ENCODE measurements at places on chromosomes 3 and 15.
A peak's percentile ranks its signal among the peaks of the same experiment; 100 is the strongest.

GRCh38 chr3:110667216-110667615, 404.4 kb upstream of the NECTIN3 start:
- DNase-seq: no peak

- no peak for DNase-seq
These were observed 130.6 kb upstream of the ZBED2 start for GRCh38 chr3:111725706-111726105.

DNA sequence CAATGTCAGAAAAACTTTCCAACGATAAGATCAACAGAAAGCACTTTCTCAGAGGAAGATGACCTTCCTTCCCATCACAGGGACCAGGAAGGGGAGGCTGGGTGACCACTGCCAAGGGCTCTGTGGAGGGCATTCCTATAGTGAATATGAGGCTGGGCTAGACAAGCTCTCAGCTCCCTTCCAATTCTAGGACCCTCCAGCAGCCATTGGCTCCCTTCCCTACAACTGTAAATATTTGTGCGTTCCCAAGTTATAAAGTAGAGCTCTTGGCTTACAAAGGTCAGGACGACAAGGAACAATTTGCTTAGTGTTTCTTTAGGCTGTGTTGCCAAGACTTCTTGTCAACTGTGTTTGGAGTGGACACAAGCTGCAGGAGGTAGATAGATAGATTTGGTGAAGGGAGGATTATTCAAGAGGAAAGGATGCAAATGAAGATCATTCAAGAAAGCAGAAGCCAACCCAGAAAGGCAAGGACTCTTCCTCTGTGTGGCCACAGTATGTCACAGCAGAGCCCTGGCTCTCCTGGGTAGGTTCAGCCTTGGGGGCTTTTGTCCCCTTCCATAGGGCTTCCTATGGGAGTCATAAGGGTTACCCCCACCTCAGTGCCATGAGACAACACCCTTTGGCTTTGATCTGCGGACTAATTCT, 223.6 kb upstream of the TLE3 start:
- no peak for DNase-seq

DNA sequence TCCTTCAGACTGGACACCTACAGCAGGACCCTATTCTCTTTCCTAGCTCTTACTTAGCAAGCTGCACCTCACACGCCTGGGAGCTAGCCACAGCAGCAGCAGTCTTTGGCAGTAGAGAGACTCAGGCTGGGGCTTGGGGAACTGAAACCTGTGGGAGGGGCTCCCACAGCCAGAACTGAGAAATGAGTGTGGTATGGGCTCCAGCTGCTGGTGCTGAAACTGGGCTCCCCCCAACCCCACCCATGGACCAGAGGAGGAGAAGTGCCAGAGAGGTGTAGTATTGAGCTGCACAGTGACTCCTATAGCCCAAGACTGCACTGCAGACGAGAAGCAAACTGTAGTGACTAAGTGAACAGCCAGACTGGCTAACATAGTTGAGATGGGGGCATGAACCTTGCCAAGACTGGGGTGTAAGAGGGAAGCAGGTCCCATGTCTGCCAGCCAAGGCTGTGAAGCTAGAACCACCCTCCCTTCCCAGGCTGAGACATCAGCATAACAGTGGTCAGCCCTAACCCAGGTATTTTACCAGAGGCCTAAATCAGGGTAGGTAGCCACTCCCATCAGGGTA, 62.5 kb downstream of the MYO5A start:
- peak; percentile 68 for DNase-seq

DNA sequence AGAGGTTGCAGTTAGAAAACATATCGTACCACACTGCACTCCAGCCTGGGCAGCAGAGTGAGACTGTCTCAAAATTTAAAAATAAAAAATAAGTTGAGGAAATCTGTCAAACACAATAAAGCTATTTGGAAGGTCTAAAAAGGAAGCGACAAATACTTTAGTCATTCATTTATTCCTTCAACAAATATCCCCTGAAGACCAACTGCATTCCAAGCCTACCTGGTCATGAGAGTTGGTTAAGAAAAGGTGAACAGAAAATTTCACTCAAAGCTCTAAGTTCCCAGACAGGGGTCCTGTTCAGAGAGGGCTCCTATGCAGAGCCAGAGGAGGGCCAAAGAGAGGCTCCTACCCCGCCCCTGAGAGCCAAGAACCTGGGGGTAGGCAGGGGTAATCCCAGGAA, 15.4 kb upstream of the PRKAR2A start:
- DNase-seq: no peak

GRCh38 chr3:11820531-11821041, 26.1 kb downstream of the TAMM41 start:
- peak; percentile 33 for DNase-seq

DNA sequence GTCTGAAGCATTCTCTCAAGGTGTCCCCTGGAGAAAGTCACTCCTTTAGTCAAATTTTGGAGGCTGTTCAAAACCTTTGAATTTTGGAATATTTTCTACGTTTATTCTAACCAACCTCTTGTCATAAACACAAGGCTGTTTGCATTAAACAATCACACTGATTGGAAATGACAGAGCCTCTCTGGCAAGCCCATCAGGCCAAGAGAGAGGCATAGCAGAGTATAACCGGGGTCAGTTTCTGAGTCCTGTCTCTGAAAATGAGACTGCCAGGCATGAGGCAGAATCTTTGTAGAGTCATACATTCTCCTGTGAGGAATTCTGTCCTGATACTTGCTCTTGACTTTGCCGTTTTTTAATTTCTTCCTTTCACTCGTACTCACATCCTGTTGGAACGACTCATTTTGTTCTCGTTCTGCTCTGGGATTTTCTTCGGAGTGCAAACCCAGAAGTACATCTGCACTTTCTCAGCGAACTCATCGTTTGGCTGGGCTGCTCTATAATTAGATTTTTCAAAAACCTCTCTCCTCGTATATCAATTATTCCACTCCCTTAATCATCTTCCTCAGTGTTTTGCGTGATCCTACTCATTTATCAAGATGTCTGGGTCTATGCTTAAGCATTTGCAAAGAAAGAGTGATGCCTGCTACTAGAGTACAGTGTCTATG, 114.2 kb downstream of the AGBL1 start:
- no peak for DNase-seq

- no peak for DNase-seq
These were observed 179.0 kb upstream of the PFN2 start for GRCh38 chr3:150149651-150150051.

DNA sequence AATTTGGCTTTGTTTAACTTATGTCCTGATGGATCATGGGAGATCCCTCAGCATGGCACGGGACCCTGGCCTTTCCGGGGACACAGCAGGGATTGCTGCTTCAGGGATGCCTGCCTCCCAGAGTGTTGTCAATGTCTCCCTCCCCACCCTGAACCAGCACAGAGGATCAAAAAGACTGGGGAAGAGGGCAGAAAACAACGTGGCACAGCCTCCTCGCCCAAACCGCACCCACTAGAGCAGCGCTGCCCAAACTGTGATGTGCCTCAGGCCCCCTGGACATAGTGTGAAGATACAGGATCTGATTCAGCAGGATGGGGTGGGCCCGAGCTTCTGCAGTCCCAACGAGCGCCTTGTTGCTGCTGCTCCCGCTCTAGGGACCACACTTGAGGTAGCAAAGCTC, 34.5 kb downstream of the SLC6A20 start:
- no peak for DNase-seq

GRCh38 chr3:137511655-137512054, 252.5 kb upstream of the SOX14 start:
- DNase-seq: no peak
